ENCODE measurements at places on chromosomes 16 and 17.

DNA sequence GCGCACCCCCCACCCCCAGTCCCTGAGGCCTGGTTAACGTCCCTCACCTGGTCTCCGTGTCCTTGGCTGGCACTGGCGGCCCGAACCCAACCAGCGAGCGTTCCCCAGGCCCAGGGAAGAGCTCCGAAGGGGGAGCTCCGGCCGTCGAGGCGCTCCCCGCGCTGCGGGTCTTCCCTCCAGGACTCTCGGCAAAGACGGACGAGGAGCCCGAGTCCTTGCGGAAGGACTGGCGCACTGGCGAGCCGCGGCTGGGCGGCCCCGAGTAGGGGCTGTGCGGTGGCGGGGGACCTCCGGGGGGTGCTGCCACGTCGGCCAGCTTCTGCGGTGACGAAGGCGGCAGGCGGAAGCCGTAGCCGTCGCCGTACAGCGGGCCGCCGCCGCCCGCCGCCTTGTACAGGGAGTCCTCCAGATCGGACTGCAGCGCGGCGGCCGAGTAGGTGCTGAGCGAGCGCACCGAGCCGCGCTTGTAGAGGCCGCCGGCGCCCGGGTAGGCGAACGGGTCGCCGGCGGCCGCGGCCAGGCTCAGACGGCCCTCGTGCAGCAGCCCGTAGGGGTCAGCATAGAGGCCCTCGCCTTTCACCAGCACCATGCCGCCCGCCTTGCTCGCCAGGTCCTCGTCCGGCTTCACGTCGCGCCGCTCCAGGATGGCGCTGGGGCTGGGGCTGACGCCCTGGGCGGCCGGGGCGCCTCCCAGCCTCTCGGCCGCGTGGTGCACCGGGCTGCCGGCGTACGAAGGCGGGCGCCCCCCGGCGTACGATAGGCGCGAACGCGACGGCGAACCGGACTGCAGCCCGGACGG is 44.1 kb downstream of the SRCIN1 start:
- no peak for DNase-seq

- DNase-seq: no peak
These were observed 13.8 kb downstream of the CLUAP1 start for GRCh38 chr16:3514621-3515020.

- DNase-seq: peak; percentile 40
These were observed 62.0 kb upstream of the MARCHF10 start for GRCh38 chr17:62870030-62870541.

- DNase-seq: no peak
These were observed 15.9 kb upstream of the ADGRG1 start for GRCh38 chr16:57612494-57612893.

DNA sequence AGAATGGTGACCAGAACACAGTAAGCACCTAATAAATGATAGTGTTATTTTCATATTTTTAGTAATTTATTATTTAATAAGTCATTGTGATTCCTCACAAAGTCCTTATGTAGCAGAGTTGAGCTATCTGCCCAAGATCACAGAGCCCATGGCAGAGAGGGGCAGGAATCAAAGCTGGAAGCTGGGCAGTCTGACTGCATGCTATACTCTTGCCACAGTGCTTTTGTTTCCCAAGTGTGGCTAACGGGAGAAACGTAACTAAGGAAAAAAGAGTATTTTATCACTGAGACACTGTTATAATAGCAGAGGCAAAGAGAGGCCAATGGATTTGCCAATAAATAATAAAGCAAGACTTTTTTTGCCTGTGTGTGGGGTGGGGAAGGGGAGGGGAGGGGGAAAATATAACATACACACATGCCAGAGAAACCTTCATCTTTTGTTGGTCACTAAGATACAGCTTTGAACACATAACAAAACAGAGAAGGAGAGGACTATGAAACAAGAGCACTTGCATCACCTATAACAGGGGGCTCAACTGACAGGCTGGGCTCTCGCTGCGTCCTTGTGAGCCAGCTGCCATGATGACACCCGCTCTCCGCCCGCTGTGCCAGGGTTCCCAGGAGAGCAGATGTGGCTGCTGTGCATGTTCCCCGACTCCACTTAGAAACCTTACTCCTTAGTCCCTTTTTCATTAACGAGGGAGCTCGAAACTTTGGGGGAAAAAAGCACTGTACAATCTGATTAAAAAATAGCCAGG is 10.1 kb downstream of the CSNK2A2 start:
- no peak for DNase-seq

- DNase-seq: no peak
These were observed 49.8 kb downstream of the COTL1 start for GRCh38 chr16:84568066-84568465.

DNA sequence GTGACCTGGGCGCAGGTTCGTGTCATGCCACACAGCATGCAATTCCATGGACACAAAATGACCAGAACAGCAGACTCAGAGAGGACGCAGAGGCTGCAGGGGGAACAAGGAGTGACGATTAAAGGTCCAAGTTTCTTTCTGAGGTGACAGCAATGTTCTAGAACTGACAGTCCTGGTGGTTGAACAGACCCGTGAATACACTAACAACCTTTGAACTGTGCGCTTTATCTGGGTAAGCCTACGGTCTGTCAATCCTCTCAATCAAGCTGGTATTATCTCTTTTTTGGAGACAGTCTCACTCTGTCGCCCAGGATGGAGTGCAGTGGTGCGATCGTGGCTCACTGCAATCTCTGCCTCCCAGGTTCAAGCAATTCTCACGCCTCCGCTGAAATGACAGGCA is 134.1 kb downstream of the ZNF778 start:
- no peak for DNase-seq

- no peak for DNase-seq
These were observed 762 bp downstream of the PYCARD start for GRCh38 chr16:31201582-31202413.

- DNase-seq: no peak
These were observed 30.5 kb downstream of the ADCY7 start for GRCh38 chr16:50296807-50297206.

- no peak for DNase-seq
These were observed 17.3 kb upstream of the HEXD start for GRCh38 chr17:82400830-82401229.

GRCh38 chr16:19717741-19718623 is at the start of the genes IQCK and KNOP1:
Gene IQCK (plus strand): TSS chr16:19718271. CDS start chr16:19718307, 36 bp downstream.
Gene KNOP1 (minus strand): TSS chr16:19718227. CDS start chr16:19715035, 3,192 bp downstream.
- DNase-seq: peak; percentile 97

GRCh38 chr16:56738221-56738620 is 8.3 kb downstream of the NUP93 start:
- DNase-seq: no peak

- DNase-seq: no peak
These were observed 15.5 kb upstream of the SPNS2 start for GRCh38 chr17:4483012-4483840.

- no peak for DNase-seq
These were observed 9.3 kb upstream of the ZNF594 start for GRCh38 chr17:5201011-5201410.

GRCh38 chr16:27311897-27312303 is 1.9 kb upstream of the IL4R start:
- no peak for DNase-seq

DNA sequence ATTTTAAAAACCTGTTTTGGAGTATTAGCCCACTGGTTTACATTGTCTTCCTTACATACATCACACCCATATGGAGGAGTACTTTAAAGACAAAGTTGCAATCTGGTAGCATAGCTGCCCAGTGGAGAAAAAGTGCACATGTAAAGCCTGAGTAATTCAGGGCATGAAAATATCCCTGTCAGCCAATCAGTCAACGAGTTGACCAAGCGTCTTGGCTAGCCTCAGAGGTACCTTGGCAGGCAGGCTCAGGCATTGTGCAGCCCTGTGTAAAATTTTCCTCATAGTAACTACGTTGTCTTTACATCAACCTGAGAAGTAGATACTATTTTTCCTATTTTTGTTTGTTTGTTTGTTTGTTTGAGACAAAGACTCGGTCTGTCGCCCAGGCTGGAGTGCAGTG is 339.0 kb downstream of the CDH13 start:
- DNase-seq: no peak

DNA sequence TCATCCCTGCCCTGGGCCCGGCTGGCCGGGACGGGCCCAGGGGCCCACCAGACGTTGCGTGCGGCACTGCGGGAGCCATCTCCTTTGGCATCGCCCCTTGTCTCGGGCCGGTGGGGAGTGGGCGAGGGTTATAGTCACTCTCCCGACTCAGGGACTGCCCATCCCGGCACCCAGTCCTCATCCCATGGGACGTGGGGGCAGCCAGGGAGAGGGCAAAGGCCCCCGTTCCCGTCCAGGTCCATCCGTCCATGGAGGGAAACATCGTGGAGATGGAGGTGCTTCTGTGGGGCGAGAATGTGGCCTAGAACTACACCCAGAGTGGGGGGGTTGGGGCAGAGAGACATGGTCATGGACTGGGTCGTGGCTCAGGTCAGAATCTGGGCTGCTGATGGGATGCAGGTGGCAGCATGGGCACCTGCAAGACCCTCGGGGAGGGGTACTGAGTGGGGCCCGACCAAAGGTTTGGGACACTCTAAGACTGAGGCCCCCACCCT is 2.4 kb upstream of the WDR90 start:
- DNase-seq: no peak

GRCh38 chr17:63295288-63295687 is 150.8 kb downstream of the CYB561 start:
- peak; percentile 8 for DNase-seq

- no peak for DNase-seq
These were observed 8.6 kb upstream of the LHX1 start for GRCh38 chr17:36928471-36929345.

- DNase-seq: peak; percentile 80
These were observed 11.8 kb downstream of the SLC9A5 start for GRCh38 chr16:67260426-67261063.

- no peak for DNase-seq
These were observed 156.6 kb upstream of the MAF start for GRCh38 chr16:79757163-79757562.

DNA sequence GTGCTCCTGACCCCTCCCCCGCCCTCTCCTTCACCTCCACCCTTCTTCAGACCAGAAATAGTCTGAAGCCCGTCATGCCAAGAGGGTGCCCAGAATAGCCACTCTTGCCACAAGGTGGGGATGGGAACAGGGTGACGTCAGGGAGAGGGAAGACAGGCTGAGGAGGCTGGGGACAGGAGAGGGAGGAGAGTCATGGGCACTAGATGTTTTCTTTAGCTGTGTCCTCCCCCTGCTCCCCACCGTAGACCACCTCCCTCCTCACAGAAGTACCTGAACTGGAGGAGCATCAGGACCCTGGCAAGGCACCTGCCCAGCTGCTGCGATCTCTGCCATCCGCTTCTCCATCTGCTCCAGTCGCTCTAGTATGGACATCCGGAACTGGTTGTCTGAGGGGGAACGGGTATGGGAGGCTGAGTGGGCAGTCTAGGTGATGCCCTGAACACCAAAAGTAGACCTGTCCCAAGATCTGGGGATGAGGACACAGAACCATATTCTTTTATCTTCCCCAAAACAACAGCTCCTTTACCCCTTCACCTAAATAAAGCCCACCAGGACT is 6.6 kb upstream of the SPAG7 start:
- no peak for DNase-seq

DNA sequence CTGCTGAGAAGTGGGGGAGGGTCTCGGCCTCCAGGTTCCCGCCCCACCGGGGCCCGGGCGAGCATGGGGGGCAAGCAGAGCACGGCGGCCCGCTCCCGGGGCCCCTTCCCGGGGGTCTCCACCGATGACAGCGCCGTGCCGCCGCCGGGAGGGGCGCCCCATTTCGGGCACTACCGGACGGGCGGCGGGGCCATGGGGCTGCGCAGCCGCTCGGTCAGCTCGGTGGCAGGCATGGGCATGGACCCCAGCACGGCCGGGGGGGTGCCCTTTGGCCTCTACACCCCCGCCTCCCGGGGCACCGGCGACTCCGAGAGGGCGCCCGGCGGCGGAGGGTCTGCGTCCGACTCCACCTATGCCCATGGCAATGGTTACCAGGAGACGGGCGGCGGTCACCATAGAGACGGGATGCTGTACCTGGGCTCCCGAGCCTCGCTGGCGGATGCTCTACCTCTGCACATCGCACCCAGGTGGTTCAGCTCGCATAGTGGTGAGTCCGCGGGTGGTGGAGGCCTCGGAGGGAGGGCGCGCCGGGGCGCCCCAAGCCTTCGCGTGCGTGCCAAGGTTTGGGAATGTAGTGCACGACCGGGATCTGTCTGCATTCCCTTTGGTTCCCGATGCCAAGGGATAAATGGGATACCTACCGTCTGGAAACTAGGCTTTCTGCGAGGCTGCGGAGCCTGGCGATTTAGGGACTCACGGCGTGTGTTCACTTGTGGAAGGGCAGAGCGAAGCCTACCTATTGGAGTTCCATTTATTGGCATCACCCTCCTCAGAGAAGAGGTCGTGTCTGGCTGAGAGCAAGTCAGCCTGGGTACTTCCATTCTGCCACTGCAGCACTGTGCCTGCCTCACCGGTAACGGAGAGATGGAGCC is 1.0 kb downstream of the ZNRF1 start:
- peak; percentile 77 for DNase-seq

GRCh38 chr16:75111514-75111940 is 5.1 kb downstream of the LDHD start:
- DNase-seq: no peak

GRCh38 chr17:7294614-7295153 is at the start of gene YBX2:
Gene YBX2 (minus strand): TSS chr17:7294639. CDS start chr17:7294500, 139 bp downstream.
- peak; percentile 50 for DNase-seq

- DNase-seq: peak; percentile 77
These were observed 106.4 kb downstream of the SLC39A11 start for GRCh38 chr17:72985882-72986720.

- DNase-seq: peak; percentile 87
These were observed 12.3 kb downstream of the GLIS2 start for GRCh38 chr16:4328046-4328781.

GRCh38 chr16:24131294-24131693 is 124.8 kb upstream of the CACNG3 start:
- DNase-seq: no peak

DNA sequence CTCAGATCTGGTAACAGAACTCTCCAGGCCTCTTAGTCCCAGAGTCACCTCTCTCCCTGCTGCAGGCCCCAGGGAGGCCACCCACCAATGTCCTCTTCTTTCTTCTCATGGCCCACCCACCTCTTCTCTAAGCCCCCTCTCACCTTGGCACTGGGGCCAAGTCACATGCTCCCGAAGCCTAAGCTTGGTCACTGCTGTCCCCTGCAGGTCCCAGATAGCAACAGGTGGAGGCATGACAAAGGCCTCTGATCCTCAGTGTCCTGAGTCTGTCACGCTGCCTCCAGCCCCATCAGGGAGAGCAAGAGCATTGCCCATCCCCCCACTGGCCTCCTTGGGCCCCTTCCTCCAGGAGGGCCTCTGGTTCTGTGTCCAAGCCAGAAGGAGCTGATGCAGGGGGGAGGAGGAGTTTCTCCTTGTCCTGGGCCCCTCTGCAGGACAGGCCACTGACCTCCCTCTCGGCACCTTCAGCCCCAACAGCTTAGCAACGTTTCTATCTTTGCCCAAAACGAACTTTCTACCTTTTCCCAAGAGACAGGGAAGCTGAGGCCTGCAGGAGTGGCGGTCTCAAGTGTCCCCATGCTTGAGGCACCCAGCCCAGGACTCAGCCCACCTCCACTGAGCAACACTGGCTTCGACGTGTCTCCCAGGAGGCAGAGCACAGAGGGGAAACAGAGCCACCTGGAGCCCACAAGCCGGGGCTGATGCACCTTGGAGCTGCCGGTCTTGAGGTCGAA is 8.6 kb downstream of the P2RX1 start:
- DNase-seq: no peak

DNA sequence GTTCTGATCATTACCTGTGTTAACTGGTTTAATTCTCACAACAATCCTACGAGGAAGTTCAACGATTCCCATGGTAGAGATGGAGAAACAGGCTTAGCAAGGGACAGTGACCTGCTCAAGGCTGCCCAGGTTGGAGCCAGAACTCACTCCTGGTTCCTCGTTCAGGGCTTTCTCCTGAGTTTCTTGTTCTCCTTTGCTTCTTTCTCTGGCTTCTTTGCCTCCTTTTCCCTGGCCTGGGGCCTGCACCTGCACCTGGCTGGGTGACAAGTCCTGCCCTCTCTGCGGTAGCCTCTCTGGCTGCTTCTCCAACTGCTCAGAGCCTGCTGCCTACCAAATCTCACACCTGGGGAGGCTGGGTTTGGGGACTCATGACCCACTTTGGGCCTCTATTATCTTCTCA is 2.8 kb downstream of the CCL22 start:
- DNase-seq: no peak
